ENCODE measurements at places on chromosomes 5 and 9.

- no peak for DNase-seq
Measured at GRCh38 chr5:7533941-7534340, 138.0 kb downstream of the ADCY2 start.

DNA sequence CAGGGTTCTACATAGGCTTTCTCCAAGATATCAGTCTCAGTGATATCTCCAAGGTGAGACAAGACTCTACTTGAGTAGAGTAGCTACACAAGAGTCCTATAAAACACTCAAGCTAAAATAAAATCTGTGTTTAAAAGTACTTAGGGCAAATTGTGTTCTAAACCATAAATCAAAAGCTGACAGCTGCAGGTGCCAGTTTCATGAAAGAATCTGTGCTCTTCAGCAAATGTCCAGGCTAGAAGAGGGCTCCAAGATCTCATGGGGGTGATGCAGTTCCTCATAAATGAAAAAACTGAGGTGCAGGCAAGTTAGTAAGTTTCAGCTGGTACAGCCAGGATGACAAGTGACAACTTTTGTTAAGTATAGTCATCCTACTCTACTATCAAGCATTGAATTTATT lies 142.8 kb upstream of the TNPO1 start:
- no peak for DNase-seq

DNA sequence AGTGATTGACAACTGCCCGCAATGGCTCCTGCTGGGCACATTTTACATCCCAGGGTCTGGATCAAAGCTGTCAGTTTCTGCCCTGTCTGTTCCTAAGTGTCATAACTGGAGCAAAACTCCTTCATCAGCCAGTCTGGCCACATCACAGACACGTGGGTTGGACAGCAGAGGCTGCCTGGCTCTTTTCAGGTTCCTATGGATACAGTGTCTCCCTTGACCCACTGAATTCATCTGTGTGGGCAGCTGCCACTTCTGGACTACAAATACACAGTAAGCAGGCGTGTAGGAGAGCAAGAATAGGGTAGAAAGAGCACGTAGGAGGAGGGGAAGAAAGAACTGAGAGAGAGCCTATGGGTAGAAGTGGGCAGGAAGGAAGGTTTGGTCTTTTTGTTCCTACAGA lies 238.0 kb downstream of the ENC1 start:
- DNase-seq: no peak

DNA sequence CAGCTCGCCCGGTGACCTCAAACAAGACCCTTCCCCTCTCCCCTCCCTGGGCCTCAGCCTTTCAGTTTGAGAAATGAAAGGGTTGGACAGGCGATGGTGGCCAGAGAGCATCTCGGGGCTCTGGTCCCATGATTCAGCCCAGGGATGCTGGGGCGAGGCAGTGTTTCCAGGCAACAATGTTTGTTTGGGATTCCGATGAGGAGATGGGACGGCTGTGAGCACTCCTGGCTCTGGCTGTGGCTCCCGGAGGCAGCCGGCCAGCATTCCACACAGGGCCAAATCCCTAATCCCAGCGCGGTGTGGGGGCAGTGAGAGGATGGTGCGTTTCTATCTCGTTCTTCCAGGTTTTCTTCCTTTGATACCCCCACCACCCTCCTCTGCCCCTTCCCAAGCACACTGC lies 66.0 kb downstream of the HMCN2 start:
- DNase-seq: no peak

GRCh38 chr9:27489087-27489876 lies 34.8 kb upstream of the IFNK start:
- no peak for DNase-seq

GRCh38 chr5:10317825-10318682 lies 10.4 kb upstream of the CMBL start:
- DNase-seq: no peak

GRCh38 chr9:111943746-111944145 lies 47.1 kb downstream of the UGCG start:
- no peak for DNase-seq

DNA sequence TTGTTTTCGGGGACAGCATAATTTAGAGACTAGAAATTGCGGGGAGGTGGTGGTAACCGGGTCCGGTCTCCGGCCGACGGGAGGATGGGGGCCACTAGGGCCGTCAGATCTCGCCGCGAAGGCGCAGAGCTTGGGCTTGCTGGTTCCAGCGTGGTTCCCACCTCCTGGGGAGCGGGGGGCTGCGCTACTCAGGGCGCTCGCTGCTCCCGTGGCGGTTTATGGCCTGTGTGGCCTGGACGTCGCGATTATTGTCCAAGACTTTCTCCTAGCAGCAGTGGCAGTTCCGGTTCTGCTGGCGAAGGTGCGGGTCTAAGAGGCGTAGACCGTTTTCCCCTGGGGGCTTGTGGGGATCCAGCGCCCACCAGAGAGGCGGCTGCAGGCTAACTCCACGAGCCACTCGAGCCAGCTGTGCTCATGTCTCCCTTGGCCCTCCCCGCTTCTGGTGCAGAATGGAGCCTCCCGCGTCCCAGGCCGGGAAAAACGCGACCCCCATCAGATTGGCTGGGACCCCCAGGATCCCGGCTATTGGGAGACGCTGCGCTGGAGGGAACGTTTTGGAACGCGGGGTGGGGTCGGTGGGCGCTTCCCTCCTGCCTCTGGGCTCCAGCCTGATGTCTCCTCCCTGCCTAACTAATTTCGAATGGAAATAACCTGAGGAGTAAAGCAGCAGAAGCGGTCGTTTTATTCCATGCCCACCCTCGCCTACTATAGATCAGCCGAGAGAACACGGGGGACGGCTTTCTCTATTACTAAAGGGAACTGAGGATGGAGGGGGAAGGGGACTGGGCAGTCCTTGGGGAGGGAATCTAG lies 87.1 kb downstream of the ENTREP1 start:
- no peak for DNase-seq
